ENCODE measurements at places on chromosomes 1 and 21. TPM values are rescaled to one million over a fixed set of nuclear protein-coding genes. Genes with fewer than 3 reads are reported as not detected.

DNA sequence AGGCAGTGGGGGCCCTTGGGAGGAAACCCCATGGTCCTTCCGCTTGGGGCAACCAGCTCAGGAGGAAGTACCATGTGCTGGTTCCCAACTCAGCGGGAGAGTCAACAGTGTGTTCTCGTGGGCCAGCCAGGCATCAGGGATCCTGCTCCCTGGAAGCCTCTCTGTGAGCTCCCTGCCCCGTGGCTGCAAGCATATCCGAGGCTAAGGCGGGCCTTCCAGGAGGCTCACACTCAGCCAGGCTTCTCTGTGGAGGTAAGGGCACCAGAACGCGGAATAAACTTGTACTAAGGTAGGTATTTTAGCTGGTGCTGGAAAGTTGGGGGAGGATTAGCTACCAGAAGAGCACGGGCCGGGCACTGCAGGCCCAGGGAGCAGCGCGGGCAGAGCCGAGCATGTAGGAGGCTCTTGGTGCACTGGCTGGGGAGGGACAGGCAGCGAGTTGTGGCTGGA lies 74.7 kb upstream of the POU3F1 start:
- no peak overlapping the region for H3K4me3 ChIP-seq
- H3K27ac ChIP-seq = no peak overlapping the region
- H3K36me3 ChIP-seq = no peaks in the 10 kb centered on the region
- no peaks in the 10 kb centered on the region for H3K4me1 ChIP-seq
- H3K27me3 ChIP-seq = no peaks in the 10 kb centered on the region

DNA sequence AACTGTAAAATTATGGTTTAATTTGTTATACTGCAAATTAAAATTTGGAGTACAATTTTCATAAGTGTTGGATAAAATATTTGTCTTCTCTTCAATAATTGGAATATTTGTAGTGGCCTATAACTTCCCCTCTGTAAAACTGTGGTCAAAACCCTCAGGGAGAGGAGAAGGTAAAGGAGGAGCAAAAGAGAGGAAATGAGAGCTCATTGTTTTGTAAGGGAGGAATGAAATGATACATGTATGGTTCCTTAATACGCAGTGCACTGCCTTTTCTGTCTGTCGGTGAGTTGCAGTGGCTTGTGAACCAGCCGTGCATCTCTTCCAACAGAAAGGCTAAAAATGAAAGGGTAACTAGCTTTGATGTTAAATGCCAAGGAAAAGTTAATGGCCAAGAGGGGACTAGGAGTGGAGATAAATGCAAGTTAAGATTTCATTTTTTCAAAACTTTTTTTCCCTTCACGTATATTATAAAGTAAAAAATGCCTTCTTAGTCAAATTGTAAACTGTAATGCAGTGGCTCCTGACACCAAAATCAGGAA lies 26.4 kb downstream of the LRRC8D start:
- H3K27me3 ChIP-seq = no peaks in the 10 kb centered on the region
- H3K27ac ChIP-seq = no peak overlapping the region

Gene NR1I3
- not detected for total RNA-seq

GRCh38 chr1:151956957-151957497 lies 36.6 kb downstream of the S100A10 start:
- no peaks in the 10 kb centered on the region for H3K27me3 ChIP-seq
- no peak overlapping the region for H3K27ac ChIP-seq
- H3K4me3 ChIP-seq = no peak overlapping the region
- H3K4me1 ChIP-seq = no peaks in the 10 kb centered on the region
- H3K36me3 ChIP-seq = no peaks in the 10 kb centered on the region

Measured in thyroid gland (tissue), 4 donors.